ENCODE measurements at places on chromosomes 2 and 18.

GRCh38 chr2:8171608-8172007, 510.2 kb upstream of the ID2 start:
- DNase-seq, result no peak

GRCh38 chr18:49756671-49757362, 56.5 kb downstream of the ACAA2 start:
- no peak for DNase-seq

DNA sequence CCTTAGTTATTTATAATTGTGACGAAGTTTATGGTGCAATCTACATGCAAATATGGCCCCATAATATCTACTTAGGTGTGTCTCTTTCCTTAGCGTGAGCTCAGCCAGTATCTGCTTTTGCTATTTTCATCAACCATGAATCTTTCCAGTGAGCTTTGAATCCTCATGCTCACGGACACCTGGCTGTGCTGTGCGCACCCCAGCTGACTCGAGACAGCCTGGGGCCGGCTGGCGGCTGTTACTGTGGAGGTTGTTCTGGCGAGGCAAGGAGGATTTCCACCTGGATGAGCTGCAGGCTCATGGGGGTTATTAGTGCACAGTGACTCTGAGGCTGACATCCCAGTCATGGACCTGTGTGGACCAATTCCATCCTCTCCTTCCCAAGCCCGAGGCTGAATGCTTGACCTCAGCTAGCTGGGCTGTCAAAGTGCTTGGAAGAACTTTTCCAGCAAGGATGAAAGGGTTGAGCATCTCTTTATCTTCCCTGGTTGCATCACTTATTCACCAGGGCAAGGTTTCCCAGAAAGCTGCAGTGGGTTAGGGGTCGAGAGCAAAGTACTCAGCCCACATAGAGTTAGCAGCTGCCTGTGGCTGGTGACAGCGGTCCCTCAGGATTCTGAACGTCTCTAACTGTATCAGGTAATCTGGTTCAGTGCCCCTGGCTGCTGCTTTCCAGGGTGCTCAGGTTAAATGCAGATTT, 141.7 kb downstream of the ARL4C start:
- no peak for DNase-seq

DNA sequence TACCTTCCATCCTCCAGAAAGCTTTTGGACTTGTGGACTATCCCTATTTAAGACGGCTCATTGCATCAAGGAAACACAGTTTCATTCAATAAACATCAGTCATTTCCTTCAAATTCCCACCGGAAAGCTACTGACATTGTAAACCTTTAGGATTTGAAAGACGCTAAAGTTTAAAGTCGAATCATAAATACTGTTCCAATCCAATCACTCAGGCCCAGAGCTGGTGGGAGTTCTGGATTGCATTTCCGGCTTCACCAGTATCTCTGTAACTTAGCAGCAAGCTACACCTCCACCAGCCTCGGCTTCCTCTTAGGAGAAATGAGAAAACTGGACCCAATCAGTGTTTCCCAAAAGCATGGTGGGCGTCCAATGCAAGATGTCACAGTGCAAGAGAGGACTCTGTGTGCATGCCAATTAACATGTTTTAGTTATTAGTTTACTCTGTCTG, 1.6 kb downstream of the WDFY1 start:
- peak; percentile 45 for DNase-seq

DNA sequence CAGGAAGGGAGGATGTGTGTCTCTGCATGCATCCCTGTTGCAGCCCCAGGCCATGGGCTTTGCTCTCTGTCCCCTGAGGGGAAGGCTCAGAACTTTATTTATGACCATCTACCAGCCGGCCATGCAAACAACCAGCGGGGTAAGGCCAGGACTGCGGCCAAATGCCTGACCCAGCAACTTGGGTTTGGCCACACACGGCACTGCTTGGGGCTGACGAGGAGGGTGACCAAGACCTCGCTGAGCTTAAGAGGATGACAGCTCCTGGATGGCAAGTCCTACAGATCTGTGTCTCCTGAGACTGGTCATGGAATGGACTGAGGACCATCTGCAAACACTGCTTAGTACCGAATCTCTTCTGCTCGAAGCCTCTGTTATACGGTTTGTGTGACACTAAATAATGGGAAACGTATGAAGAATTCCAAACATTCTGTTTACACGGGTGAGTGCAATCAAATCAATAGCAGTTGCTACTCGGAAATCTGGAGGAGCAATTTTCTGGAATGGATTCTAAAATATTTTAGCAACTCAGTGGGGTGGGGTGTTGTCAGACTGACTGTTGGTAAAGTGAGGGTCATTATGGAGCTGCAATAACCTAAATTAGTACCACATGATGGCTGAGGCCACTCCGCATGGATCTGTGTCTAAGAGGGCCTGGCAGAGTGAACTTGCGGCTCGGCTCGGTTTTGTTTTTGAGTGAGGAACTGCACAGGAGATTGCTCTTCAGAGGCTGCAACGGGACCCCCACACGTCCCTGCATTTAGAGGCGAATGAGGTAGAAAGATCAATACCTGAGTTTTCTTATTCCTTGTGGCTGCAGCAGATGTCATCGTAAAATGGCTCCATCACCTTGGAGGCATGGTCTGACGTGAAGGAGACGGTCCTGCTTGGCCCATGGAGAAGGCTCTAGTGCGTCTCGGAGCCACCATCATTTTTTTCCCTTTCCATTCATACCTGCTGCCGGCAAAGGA, 26.6 kb downstream of the TMEM18 start:
- DNase-seq, result no peak

DNA sequence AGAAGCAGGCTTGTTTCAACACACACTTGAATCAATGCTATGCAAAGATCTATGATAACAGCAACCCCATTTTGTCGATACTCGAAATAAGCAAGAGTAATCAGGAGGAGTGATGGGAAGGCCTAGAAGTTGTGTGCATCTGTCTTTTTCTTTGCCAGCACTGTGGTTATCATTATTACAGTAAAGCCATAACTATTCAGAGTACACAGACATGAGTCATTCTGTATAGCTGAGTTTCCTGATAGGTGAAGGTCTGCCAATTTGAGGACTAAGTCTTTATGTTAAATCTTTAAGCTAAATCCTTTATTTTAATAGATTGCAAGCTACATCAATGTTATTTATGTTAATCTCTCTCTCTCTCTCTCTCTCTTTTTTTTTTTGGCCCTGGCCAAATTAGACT, 1344.4 kb upstream of the CELF4 start:
- DNase-seq, result no peak

- DNase-seq, result no peak
These were observed 203.3 kb downstream of the GBX2 start for GRCh38 chr2:235964787-235965390.

GRCh38 chr2:8676191-8676920, 5.5 kb upstream of the ID2 start:
- DNase-seq, result no peak

- peak; percentile 62 for DNase-seq
These were observed 26.2 kb downstream of the ATAD2B start for GRCh38 chr2:23900541-23901322.

DNA sequence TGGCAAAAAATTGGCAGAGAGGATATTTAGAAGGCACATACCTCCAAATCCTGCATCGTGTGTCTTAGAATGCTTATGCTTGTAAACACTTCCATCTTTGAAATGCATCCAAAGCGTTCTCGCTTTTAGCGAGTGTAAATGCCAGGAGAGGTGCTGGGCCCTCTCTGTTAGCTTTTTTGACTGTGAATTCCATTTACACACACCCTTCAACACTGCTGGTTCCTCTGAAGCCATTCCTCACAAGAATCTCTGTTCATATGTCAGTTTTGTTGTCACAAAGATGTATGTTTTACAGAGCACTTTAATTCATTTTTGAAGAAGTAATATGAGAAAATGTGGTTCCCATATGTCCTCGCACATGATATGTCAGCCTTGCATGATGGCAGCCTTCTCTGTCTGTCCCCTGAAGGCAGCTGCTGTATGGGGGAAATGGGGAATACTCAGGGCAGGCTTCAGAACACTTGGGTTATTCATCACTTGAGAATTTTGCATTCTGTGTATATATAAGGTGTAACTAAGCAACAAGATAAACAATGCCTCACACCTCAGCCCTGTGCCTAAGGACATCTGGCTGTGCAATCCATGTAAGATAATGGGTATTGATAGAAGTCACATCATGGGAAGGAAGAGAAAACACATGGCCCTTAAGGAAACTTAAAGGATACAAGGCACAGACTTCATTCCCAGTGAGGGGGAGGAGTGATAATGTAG, 52.3 kb downstream of the RAB27B start:
- DNase-seq, result peak; percentile 56

GRCh38 chr2:96374211-96374951, 38.8 kb downstream of the NCAPH start:
- DNase-seq, result peak; percentile 52

DNA sequence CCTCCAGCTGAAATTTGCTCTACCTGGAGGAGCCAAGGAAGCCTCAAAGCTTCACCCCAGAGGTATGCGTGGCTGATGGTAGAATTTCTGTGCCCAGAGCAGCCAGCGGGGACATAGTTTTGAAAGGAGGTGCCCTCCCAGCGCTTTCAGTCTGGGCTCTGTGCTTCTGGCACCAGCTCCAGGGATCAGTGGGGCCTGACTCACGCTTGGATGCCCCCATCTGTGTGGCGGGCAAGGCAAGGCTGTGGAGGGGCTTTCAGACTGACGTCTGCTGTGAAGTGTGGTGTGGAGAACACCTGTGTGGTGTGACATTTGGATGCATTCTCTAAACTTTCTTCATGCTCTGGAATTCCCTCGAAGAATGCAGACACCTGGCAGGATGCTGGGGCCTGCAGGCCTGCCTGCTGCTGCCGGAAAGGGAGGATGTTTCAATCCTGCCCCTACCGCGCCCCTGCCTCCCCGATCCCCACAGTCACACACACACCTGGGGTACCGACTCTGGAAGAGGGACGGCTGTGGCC, 84.1 kb downstream of the CTIF start:
- peak; percentile 24 for DNase-seq

DNA sequence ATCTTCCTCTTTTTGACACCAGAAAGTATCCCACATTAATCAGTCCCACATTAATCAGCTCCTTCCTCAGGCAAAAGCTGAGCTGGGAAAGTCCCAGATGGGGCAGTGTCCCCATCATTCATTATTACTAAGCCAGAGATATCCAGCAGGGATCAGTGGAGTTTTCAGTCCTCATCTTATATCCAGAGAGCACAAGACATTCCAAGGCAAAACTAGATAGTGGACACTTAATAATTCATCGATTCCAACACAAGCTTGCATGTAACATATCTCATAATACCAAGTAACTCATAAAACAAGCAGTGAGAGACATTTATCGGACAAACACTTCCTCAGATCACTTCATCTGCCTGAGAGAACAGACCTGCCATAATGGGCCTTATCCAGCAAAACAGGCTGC, 53.1 kb downstream of the MCFD2 start:
- DNase-seq, result no peak

DNA sequence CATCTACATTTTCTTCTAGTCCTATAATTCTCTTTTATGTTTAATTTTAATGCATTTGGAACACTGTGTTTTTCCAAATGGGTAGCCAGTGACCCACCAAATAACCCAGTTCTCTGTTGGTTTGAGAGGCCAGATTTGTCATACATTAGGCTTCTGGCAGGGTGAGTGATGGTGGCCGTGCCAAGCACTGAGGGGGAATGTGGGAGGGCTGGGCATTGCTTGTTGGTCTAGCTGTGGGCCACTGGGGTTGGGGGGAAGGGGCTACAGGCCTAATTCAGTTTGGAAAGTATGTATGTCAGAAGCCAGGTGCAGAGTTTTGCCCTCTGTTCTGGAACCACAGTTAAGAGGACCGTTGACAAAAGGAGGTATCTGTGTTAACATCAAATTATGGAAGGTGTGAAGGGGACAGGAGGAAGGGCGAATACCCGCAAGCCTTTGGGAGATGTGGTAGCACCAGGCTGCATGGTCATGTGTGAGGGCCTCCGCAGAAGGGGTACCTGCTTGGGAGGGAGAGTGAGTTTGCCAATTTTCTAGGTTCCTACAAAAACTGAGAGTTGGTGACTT, 38.1 kb upstream of the SCLY start:
- DNase-seq, result no peak

GRCh38 chr18:67715567-67715966, 199.0 kb upstream of the DSEL start:
- no peak for DNase-seq

DNA sequence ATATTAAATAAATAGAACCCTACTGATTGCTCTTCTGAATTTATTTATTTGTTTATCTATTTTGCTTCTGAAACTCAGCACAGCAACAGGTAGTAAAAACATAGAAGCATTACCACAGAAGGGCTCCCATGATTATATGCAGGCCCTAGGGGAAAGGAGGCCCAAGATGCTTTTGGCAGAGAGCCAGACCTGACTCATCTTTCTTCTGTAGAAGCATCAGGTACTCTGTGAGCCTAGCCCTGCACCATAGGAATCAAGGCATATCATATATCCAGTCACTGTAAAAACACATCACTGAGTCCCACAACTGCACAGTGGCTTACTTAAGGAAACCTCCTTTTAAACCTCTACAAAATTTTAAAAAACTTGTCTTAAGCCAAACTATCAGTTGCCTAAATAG, 1.8 kb downstream of the SCN9A start:
- DNase-seq, result peak; percentile 80

GRCh38 chr2:212480447-212480846, 58.2 kb downstream of the ERBB4 start:
- no peak for DNase-seq

DNA sequence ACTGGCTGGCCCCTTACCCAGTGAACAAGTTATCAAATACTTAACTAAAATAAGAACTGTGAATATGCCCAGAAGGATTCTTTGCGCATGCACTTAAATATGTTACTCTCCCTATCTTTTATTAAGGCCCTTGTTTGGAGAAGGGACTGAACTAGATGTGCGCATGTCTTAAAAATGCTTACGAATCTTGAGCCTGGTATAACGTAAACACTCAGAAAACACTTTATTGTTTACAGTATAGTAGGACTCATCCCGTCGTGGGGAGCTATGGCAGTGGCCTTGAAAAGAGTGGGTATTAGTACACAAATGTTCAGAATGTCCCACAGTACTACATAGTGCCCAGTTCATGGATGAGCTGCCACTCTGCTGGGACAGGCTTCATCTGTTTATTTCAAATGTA, 75.9 kb upstream of the MAP4K3 start:
- no peak for DNase-seq

- no peak for DNase-seq
These were observed 85.2 kb downstream of the HS1BP3 start for GRCh38 chr2:20565623-20566236.

DNA sequence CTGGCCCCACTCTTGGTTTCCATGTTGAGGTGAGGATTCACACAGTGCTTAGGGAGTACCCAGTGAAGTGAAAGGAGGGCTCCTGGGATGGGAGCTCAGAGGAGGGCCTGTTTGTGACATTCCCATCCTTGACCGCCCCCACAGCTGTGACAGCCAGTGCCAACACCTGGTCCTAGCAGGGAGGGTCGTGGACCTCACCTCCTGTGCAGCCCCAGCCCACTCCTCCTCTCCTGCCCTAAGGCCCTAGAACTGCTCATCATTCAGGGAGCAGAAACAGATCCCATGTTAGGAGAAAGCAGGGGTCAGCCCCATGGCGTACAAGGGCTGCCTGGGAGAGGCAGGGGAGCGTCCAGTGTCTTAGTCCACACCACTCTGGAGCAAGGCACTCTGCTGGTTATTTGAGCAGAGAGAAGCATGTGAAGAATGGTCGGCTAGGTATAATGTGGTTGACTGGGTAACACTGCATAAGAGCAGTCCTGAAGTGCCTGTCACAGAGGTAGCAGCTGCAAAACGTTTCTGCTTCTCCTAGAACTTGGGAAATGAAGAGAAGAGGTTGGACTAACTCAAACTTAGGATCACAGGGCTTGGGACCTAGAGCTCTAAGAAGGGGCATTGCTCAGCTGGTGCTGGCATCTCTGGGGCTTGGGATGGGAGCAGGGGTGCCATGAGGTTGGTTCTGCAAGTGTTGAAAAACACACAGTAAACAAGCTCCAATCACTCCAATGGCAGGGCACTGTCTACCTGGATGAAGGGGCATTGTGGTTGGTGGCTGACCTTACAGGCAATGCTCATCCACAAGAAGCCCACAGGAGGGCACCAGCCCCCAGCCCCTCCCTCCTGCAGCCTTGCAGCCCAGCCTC, 55.6 kb downstream of the FAM168B start:
- no peak for DNase-seq

All from RWPE1 (cell line).